ENCODE measurements at places on chromosomes 16 and 17.

GRCh38 chr16:63059676-63060075 lies 1023.4 kb upstream of the CDH8 start:
- DNase-seq, result no peak

GRCh38 chr17:56159826-56160380 lies 6.6 kb downstream of the ANKFN1 start:
- DNase-seq, result no peak

DNA sequence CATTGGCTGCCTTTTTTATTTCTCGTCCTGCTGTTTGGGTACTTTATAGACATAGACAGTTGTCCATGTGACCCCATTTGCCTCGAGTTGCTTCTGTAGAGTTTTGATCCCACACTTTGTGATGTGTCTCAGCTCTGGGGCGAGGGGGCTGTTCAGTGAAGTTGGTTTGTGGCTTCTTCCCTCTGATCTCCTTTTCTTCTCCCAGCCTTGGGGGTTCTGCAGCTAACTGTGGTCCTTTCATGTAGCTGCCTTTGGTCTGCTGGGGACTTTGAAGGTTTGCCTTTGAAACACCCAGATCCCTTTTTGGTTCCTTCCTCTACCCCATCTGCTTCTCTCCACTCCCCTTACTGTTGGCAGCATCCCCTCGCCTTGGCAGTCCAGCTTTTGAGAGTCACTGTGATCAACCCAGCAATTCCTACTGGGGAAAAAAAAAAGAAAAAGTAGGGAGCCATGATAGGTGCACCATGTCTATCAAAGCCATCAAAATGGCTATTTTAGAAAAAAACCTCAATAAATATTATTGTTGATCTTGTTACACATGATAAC lies 728.8 kb upstream of the RBFOX1 start:
- no peak for DNase-seq

DNA sequence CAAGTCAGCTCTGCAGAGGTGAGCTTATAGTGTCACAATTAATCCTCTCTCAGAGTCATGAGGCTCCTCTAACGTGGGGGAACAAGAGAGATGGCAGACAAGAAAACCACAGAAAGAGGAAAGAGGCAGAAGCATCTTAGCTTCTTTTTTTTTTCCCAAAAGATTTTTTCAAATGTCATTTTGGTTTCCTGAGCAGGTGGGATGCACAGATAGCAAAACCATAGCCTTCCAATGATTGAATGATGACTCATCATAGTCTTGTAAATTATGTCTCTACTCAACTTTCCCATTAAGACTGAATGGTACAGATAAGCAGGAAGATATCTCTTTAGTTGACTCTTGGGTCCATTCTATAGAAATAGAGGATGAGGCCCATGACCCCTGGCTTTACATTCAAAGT lies 162.8 kb upstream of the ZFHX3 start:
- DNase-seq, result no peak

DNA sequence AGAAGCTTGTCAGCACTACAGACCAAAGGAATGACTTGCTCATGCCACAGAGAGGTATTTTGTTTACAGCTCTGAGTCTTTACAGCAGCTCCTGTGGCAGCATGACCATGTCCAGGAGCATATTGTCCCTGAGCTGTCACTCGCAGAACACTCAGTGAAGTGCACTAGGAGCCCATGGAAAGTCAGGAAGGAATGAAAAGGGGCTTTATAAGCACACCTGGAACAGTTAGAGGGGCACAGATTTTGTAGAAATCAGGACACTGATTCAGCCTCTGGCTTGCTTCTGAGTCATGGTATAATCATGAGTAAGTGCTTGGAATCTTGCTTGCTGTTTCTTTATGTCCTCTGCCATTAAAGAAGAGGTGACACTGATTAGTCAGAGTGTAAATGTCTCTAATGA lies 41.0 kb downstream of the TADA2A start:
- no peak for DNase-seq

GRCh38 chr16:4785758-4786433 lies 2.2 kb downstream of the SEPTIN12 start:
- DNase-seq, result no peak

- DNase-seq, result peak; percentile 14
These were observed 573 bp downstream of the CHST6 start for GRCh38 chr16:75494661-75495075.

DNA sequence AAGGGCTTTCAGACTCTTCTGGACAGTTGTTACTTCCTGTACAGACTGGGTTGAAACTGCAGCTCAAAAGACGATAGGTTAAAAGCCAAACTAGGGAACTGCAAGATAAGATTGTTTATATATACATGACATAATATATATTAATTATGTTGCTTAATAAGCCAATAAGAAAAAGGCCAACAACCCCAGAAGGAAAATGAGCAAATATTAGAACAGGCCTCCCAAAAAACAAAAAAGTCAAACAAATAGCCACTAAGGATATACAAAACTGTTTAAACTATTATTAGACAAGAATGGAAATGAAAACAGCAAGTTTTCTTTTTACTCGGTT lies 495 bp upstream of the CMTR2 start:
- DNase-seq, result no peak

All from SK-MEL-5 (cell line).